ENCODE measurements at places on chromosomes 3 and 15.

- no peak for DNase-seq
These were observed 182.7 kb downstream of the CNTN6 start for GRCh38 chr3:1275495-1275894.

DNA sequence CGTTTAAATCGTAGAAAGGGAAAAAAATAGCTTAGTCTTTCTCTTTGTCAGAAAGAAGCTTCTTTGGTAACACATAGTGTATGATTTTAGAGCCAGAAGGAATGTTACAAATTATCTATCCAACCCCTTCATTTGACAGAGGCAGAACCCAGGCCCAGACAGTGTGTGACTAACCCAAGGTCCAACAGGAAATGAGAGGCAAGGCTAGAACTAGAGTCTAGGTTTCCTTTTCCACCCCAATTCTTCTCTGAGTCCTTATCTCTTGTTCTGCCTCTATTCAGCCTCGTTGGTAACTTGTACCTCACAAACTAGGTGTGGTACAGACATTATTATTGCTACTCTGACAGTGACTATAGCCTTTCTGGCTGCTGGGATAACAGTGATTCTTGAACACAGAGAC, 39.3 kb downstream of the QTRT2 start:
- no peak for DNase-seq

DNA sequence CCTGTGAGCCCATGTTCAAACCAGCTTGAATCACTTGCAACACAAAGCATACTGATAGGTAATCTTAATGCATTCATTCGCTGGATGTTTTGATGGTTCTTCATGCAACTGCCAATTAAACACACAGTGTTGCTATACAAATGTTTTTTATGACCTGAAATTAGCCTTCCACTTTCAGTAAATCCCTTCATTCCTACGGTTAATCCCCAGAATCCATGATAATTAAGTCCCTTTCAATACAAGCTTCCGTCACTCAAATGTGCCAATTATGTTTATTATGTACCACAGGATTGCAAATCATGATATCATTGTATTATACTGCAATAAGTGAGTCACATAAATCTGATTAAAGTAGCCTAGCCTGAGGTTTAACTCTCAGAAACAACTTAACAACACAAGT, 14.5 kb upstream of the LYZL4 start:
- DNase-seq, result no peak

DNA sequence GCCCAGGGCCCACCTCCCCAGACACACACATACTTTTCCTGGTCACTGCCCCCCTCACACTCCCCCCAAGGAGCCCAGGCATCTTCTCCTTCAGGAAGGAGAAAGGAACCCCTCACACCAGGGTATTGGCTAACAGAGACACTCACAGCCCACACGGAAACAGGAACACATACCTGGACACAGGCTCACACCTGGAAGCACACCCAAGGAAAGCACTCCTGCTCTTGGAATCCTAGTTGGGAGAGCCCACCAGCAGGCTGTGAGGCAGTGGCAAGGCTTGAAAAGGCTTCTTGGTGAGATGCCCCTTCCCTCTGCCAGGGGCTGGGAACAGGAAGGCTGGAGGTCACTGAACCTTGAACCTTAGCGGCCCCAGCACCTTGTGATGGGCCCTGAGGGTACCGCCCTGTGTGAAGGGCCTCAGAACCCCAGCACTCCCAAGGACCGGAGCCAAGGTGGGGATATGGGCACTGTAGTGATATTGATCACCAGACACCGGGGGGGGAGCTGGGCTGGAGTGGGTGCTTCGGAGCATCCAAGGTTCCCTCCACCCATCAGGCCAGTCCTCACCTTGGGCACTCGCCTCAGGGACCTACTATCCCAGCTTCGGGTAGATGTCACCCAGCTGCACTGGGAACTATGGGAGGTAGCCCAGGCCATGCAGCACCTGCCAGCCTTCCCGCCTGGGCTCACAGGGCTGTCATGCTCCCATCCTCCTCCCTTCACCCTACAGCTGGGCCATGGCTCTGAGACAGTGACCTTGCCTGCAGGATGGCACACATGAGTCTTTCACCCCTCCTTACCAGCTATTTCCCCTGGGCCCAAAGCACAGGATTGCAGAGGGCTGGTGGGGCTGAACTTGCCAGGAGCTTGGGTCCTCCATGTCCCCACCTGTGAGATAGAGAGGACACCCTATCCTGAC, 16.4 kb downstream of the MYL3 start:
- DNase-seq, result no peak

DNA sequence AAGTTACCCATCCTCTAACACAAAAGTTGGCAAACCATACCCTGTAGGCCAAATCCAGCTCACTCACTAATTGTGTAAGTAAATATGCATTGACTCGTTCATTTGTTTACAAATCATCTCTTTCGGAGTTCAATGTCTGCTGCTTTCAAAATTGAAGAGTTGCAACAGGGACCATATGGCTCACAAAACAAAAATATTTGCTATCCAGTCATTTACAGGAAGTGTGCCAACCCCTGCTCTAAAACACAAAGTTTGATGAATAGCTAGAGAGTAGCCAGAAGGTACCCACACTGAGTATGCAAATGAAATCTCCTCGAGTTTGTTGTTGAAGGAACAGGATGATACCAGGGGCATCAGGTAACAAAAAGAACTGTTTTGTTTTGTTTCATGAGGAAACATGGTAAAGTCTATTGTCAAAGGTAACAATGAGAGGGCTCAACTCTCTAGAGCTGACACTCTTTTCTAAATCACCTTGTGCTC, 236.2 kb upstream of the THBS1 start:
- no peak for DNase-seq

DNA sequence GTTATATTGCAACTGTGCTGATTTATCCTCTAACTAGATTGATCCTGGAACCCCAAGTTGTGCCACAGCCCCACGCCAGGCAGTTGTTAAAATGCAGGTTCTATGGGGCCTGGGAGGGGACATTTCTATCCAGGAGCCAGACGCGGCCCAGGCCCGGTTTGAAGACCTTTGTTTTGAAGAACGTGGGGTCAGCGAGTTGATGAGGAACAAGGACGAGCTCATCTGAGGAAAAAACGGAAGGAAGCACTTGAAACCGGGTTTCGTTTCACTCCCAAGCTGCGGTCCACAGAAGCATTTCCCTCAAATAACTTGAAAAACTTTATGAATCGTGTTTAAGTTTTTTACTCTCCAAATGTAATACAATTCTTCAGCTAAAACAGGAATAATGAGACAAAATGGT, 76.4 kb downstream of the CHSY1 start:
- DNase-seq, result no peak

All from AG09309 (cell line).